ENCODE measurements at places on chromosomes 1 and 21. TPM values are rescaled to one million over a fixed set of nuclear protein-coding genes. Genes with fewer than 3 reads are reported as not detected.

The KCNE1 gene
- total RNA-seq, result not detected

The LIPI gene
- not detected for total RNA-seq

The DNAI4 gene
- 2.4 TPM for total RNA-seq

The OR2L3 gene
- not detected for total RNA-seq

The AMY1A gene
- not detected for total RNA-seq

The CBR3 gene
- 16.5 TPM for total RNA-seq

The ALX3 gene
- total RNA-seq, result not detected

The EXO1 gene
- total RNA-seq, result 37.7 TPM

The MYBPH gene
- 2.8 TPM for total RNA-seq

The TNFRSF9 gene
- total RNA-seq, result 0.06 TPM
